ENCODE measurements at places on chromosomes 4 and X. TPM values are rescaled to one million over a fixed set of nuclear protein-coding genes. Genes with fewer than 3 reads are reported as not detected.

The WDR17 gene
- polyA plus RNA-seq, result 0.22 TPM

The HOPX gene
- 0.39 TPM for polyA plus RNA-seq

The PAGE5 gene
- not detected for polyA plus RNA-seq

The MTTP gene
- not detected for polyA plus RNA-seq

The LRIT3 gene
- not detected for polyA plus RNA-seq

The PRPS2 gene
- 17.9 TPM for polyA plus RNA-seq

The SMIM10 gene
- 0.26 TPM for polyA plus RNA-seq

The GRPR gene
- 0.46 TPM for polyA plus RNA-seq

DNA sequence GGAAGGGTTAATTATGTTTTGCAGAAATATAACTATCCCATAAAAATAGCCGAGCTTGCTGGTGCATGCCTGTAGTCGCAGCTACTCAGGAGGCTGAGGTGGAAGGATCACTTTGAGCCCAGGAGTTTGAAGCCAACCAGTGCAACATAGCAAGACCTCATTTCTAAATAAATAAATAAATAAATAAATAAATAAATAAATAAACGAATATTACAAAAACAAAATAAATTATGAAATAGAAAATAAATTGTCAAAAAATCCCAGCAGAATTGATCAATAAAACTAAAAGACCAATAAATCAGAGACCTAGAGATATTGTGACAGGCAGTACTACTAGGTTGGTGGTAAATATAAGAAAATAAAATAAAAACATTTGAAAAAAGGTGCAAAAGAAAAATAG is 6.7 kb upstream of the ARL13A start:
- DNase-seq, result no peak

GRCh38 chr4:20356565-20356964 is 104.9 kb downstream of the SLIT2 start:
- no peak for DNase-seq

- no peak for DNase-seq
Observed at GRCh38 chr4:1271686-1272085, 18.0 kb upstream of the MAEA start.

- no peak for DNase-seq
Observed at GRCh38 chrX:8273451-8273895, 102.4 kb upstream of the VCX2 start.

- peak; percentile 32 for DNase-seq
Observed at GRCh38 chr4:112145790-112146501, 692 bp downstream of the FAM241A start.

- DNase-seq, result no peak
Observed at GRCh38 chr4:139686130-139686529, 20.5 kb downstream of the MGST2 start.

DNA sequence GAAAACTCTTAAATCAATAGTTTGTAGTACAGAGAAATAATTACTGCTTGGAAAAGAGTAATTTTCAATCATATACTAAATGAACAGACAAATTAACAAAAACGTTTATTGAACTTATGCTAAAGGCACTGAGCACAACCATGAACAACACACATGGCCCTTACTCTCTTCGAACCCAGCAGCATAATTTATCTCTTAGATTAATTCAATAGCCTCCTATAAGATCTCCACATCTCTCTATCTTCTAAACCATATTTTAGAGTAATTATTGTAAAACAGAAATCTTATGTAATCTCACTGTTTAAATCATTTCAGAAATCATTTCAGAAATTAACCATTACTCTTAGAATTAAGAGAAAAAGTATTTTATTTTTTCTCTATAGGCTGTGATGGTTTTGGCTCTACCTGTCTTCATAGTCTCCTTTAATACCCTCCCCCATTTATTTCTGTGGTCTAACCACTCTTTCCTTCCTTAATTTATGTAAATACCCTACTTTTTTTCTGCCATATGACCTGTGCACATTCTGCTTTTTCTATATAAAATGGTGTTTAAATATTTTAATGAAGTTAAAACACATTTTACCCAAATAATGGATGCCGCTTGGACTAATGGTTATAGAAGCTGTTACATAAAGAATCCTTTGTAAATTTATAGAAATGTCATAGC is 218.5 kb downstream of the CCSER1 start:
- DNase-seq, result no peak

GRCh38 chr4:39062094-39062769 is at the start of gene KLHL5:
KLHL5 (plus strand) TSS chr4:39062232; CDS start chr4:39062653, 421 bp downstream.
- no peak for DNase-seq

GRCh38 chr4:37650481-37650880 is 35.7 kb downstream of the RELL1 start:
- DNase-seq, result peak; percentile 27

DNA sequence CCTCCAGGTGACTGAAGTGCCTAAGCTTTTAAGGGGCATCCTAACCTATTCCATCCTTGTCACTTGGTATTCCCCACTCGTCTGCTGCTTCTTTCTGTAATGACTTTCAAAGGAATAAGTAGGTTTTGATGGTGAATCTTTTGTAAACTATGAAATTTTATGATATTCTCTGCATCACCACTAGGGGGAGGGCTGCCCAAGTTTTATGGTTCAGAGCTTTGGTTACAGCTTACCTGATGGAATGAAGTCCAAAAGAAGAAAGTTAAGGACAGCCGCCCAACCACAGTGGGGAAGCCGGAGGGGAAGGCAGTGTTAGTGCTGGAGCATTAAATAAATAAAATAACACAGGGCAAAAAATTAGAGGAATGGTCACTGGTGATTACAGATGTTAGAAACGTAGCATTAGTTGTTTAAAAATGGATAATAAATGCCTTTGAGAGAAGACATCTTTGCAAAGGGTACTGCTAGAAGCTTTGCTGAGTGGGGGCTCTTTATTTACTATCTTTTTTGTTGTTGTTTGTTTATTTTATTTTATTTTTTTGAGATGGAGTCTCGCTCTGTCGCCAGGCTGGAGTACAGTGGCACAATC is 204.9 kb downstream of the GBA3 start:
- DNase-seq, result peak; percentile 8

GRCh38 chrX:44735498-44735897 is 108.3 kb upstream of the DUSP21 start:
- no peak for DNase-seq

DNA sequence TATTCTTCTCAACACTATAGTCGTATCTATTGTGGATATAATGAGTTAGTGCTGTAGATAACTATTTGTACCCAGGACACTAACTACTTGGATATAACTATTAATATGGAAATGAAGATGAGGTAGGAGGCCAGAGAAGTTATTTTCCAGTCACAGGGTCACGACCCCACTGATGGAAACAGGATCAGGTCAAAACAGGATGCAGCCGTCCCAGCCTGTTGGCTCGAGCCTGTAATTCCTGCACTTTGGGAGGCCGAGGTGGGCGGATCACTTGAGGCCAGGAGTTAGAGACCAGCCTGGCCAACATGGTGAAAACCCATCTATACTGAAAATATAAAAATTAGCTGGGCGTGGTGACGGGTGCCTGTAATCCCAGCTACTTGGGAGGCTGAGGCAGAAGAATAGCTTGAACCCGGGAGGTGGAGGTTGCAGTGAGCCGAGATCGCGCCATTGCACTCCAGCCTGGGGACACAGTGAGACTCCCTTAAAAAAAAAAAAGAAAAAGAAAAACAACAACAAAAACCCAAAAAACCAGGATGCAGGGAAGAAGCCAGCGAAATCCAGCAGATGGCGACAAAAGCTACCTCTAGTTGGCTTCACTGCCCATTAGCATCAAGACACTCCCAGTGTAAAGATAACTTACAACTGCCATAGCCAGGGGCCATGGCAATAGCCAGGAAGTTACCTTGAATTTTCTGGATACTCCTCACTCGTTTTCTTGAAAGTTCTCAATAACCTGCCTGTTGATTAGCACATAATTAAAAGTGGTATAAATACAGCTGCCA is 37.9 kb upstream of the NKAP start:
- DNase-seq, result peak; percentile 10

DNA sequence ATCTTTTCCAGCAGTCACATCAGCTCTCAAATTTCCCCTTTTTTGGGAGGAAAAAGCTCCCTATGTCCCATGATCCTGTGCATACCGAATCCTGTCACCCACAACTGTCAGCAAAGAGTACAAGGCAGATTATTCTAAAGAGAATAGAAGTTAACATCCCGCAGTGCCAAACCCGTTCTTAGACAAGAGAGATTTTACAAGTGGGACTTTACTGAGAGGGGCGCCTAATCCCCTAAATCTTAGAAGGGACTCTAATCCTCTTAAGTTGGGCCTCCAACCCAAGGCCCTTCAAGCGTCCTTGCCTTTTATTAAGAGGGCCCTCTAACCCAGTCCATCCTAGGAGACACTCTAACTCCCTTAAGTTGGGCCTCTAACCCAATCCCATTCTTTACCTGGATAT is 193.9 kb downstream of the CPXCR1 start:
- no peak for DNase-seq

DNA sequence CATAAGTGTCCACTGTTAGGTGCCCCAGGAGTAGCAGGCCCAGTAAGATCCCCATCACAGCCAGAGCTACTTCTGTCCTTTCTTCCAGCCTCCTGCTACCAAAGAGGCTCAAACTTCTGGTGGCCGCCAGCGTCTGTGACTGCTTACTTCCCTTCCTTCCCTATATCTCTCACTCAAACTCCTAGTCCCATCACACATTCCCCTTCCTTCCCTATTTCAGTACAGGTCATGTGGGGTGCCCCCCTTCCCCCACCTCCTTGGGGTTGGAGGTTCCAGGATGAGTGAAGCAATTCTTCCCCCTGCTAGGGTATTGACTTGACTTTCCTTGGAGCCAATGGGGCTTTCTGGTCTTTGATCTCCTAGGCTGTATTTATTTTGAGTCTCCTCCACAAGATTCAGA is at the start of gene VSIG4:
TSS of gene VSIG4 (minus strand) at position 137 of the 400 bp plus-strand sequence. CDS start at position 55, 82 bp downstream.
- DNase-seq, result peak; percentile 38

GRCh38 chr4:163976588-163976987 is 482.1 kb downstream of the TMA16 start:
- DNase-seq, result no peak

- no peak for DNase-seq
Observed at GRCh38 chr4:160386846-160387245, 1284.0 kb downstream of the RAPGEF2 start.

DNA sequence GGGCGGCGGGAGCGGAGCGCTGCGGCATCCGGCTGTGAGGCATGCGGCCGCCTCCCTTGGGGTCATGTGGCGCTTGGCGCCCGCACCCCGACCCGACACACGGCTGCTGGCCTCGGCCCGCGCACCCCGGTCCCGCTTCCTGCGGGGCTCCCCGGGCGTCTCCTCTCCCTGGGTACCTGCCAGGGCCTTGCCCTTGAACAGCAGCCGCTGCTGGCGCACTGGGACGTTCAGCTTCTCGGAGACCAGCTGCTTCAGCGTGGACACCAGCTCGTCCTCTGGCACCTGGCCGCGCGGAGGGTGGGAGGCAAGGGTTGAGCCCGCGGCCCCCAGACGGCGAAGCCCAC is 391 bp downstream of the UBL4A start:
- DNase-seq, result peak; percentile 13

- DNase-seq, result no peak
Observed at GRCh38 chr4:115433491-115433890, 320.1 kb upstream of the NDST4 start.

DNA sequence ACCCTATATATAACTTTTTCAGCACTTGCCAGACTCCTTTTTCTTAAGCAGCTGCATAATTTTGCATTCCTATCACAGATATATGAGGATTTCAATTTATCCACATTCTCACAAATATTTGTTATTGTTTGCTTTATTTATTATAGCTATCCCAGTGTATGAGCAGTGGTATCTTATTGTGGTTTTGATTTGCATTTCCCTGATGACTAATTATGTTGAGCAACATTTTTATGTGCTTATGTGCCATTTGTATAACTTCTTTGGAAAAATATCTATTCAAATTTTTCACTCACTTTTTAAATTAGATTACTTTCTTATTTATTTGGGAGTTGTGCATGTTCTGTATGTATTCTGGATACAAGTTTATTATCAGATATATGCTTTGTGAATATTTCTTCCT is 361.9 kb downstream of the KCTD8 start:
- no peak for DNase-seq

DNA sequence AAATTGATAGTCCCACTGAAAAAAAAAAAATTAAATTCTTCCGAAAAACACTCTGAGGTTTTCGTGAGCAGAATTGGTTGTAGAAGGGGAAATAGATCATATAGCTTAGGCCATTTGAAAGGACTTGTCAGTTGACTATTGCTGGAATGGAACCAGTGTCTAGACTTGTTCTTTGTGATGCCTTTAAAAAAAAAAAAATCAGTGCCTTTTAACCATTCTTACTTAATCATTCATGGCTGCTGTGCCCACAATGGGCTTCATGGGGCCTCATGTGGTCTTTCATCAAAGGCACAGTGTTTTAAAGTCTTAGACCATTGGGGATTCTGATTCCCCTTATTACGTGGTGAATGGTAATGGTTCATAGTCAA is 139.3 kb downstream of the AFF1 start:
- DNase-seq, result no peak

DNA sequence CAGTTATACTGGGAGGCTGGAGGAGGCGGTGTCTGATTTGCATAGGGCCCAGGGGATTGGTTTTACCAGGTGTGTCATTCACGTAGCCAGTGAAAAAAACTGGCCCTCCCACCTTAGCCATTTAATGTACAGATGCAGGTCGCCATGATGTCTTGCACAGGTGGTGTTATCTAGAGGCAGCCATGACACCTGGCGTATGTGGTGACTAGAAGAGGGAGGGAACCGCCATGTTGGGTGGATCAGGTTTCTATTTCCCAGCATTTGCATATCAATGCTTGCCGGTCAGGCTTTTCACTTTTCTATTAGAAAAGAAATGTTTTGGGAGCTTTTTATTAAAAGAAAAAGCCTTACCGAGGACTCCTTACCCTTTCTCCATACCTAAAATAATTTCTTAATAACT is 523.4 kb downstream of the ADGRL3 start:
- DNase-seq, result no peak

GRCh38 chrX:8743126-8743732 is 11.3 kb upstream of the ANOS1 start:
- peak; percentile 27 for DNase-seq

Data from CD14-positive monocyte (primary cell).